ENCODE measurements at places on chromosomes 5 and 9.

- DNase-seq, result no peak
Observed at GRCh38 chr5:91243286-91243685, 139.8 kb downstream of the ARRDC3 start.

GRCh38 chr5:80204808-80205614, 50.8 kb downstream of the SERINC5 start:
- no peak for DNase-seq

DNA sequence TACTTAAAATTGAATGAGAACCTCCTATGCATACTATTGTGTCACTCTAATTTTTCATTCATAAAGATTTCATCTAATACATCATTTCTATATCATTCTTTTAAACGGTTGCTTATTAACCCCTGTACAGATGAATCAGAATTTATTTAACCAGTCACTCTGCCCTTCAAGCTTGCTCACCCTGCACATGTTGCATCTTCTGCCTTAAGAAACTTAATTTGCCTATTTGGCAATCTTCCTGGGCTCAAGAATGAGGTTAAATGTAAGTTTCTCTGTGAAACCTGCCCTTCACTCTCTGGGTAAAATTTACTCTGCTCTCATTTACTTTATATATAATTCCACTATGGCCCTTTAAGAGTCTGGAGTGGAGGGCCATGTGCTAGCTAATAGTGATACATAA, 434.7 kb upstream of the ZNF608 start:
- no peak for DNase-seq

GRCh38 chr5:146199176-146199815, 4.1 kb upstream of the RBM27 start:
- DNase-seq, result no peak

DNA sequence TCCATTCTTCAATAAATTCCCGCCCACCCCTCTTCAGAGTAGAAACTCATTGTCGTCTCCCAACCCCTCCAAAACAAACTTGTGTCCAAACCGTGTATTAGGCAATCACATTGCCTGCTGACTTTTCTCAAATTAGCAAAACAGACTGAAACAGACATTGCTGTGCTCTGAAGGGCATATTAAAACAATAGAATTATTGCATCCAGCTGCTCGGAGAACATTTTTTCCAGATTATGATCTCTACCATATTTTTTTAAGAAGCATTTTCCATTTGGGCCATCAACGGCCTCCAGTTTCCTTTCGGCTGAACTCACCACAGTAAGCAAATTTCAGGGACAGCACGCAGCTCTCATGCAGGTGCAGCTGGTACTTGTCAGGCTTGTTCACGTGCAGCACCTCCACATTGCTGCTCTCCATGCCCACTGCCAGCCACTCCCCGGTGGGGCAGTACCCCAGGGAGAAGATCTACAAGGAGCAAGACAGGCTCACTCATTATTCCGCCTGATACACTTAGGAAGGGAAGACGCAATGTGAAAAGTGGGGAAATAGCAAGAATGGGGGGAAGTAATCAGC, 104.1 kb downstream of the TLE1 start:
- peak; percentile 88 for DNase-seq

- no peak for DNase-seq
Observed at GRCh38 chr5:168168978-168169698, 122.3 kb upstream of the WWC1 start.

DNA sequence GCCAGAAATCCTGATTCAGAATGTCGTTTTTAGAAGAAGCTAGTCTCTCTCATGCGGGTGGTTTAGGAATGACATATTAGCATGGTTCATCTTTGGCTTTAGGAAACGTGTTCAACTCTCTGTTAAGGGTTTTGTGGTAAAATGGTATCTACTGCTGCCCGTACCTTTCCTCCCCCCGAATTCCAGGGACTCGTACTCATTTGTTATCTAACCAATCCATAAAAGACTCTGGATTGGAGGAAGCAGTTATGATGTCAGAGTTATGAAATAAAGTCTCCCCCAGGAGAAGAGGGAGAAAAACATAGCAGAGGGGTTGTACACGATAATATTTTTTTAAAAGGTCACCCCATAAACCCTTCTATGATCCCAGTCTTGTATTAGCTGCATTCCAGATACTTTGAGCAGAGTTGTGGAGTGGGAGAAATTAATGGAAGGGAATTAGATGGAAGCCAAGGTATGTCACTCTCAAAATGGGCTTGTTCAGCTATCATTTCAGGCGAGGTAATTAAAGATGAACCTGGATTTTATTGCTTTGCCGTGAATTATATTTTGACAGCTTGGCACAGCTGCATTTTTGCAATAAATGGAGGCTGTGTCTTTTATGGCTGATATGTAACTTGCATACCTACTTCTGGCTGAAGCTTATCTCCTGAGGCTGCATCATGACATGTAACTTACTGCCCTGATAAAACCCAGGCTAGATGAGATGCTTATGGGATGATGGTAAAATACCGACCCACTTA, 31.3 kb downstream of the RAI14 start:
- no peak for DNase-seq

DNA sequence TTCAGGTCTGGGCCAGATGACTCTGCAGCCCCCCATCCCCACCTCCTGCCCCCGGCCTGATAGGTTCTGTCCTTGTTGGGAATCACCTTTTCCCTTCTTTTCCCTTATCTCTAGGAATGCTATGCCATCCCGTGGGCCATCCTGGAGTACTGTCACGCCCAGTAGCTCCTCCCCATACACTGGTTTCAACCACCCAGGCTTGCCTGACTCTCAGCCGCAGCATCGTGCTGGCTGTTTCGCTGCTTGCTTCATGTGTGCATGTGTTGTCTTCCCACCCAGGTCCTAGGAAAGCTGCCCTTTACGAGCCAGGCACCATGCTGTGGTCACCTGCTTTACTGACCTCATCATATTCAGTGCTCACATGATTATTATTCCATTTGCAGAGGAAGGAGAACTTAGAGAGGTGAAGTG, 71.8 kb downstream of the ANGPTL2 start:
- no peak for DNase-seq

GRCh38 chr5:2740876-2741555, 10.5 kb downstream of the IRX2 start:
- DNase-seq, result no peak

- no peak for DNase-seq
Observed at GRCh38 chr5:174340226-174340625, 294.7 kb downstream of the NSG2 start.

DNA sequence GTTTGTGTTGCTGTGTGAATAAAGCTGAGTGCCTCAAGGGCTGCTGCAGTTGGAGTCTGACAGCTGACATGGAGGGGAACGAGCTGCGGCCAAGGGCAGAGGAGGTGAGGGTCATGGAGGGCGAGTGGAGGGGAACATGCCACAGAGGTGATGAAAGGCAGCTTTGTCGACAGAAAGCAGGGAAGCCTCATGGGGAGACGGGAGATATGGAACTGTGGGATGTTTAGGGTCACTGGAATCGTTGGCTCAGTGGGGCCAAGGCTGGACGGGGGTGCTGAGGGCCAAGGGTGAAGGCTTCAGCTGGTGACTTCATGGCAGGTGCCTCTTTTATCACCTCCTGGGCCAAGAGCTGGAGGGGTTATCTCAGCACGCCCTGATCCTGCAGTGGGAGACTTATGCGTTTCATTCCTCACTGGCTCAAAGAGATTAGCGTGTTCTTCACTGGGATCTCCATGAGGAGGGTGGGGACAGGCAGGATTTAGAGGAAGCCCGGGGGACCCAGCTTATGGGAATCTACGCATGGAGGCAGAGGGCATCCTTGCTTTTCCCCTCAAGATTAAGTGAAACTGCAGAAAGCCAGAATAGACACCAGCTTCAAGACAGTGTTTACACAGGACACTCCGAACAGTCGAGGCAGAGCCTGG, 42.2 kb downstream of the FAM240B start:
- DNase-seq, result no peak

DNA sequence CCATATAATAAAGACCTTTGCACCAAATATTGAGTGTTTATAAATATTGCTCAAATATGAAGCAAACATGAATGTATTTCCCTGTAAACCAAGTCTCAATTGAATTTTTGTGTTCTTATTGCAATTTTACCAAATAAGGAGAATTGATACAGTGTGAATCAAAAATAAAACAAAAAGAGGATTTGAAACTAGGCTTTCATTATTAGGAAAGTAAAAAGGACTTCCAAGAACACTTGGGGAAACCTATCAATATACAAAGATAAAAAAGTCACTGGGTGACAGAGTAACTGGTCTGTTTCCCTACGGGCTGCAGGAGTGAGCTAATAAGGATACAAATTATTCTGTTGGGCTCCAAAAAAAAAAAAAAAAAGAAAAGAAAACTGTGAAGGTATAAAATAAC, 44.8 kb upstream of the SNX2 start:
- DNase-seq, result no peak

- no peak for DNase-seq
Observed at GRCh38 chr5:147382776-147383175, 127.1 kb downstream of the DPYSL3 start.

GRCh38 chr9:101387871-101388506, 3.2 kb upstream of the BAAT start:
- peak; percentile 31 for DNase-seq

GRCh38 chr5:50415912-50416311, 25.2 kb downstream of the EMB start:
- DNase-seq, result no peak

- DNase-seq, result no peak
Observed at GRCh38 chr9:110938242-110938641, 100.0 kb downstream of the LPAR1 start.

- no peak for DNase-seq
Observed at GRCh38 chr5:14467886-14468285, 113.7 kb upstream of the OTULINL start.

DNA sequence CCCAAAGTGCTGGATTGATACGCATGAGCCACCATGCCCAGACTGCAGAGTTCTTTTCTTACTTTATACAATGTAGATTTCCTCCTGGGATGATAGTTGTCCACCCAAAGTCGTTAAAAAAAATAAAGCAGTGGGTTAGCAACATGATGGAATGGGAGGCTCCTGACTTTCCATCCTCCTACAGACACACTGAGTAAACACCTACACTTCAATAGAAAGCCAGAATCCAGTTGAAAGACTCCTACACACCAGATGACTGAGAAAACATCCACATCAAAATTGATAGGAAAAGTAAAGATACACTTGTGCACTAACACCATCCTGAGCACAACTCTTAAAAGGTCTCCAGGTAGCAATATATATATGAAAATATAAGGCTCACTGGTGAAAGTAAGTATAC, 95.0 kb upstream of the TUT7 start:
- DNase-seq, result no peak

DNA sequence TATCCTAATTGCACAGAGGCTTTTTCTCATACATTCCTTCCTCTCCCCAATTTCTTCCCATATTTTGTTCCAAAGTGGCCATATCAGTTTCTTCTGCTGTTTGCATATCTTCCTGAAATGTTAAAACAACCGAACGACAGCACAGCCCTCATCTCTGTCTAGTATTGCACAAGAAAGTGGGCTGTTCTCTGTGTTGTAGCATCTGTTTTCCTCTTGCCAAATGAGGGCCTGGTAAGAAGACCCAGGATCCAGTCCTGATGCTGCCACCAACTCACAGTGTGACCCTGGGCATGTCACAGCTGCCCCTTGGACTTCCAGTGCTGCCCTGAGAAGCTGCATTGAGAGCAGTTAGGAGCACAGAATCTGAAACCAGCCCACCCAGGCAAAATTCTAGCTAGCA, 4.1 kb downstream of the SLC31A2 start:
- DNase-seq, result no peak

GRCh38 chr5:63135291-63135690, 556.7 kb downstream of the LRRC70 start:
- no peak for DNase-seq

GRCh38 chr9:126225611-126226609, 100.7 kb upstream of the MVB12B start:
- no peak for DNase-seq

DNA sequence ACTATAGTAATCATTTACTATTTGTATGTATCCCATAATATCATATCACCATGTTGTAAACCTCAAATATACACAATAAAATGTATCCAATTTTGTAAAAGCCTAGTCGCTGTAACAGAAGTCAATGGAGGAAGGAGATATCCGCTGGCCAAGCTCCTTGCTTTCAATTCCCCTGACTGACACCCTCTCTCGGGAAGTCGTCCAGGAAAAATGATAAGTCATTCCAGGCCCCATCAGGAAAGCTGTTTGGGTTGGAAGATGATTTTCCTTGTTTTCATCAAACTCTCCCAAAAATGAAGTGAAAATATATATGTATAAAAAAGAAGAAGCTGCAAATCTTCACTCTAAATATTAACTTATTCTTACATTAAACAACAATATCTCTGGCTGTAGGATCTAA, 52.2 kb upstream of the GABRB2 start:
- no peak for DNase-seq
